ENCODE measurements at places on chromosomes 2 and 18.

DNA sequence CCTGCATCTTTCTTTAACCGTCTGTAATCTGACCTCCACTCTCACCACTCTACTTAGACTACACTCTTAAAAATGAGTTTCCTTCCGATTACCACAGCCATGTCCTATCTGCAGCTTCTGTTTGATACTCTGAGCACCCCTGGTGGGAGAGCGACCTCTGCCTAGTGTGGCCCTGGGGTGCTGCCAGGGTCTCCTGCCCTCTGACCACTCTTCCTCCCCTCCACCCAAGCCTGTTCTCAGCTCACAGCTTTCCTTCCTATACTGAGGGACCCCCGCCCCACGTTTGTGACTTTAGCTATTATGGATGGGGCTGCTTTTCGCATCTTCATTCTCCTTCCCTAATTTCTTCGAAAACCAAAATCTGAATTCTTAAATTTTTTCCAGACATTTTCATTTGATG is 132.7 kb downstream of the KCTD1 start:
- no peak for DNase-seq

- DNase-seq: no peak
Observed at GRCh38 chr2:88659538-88659915, 31.9 kb upstream of the RPIA start.

DNA sequence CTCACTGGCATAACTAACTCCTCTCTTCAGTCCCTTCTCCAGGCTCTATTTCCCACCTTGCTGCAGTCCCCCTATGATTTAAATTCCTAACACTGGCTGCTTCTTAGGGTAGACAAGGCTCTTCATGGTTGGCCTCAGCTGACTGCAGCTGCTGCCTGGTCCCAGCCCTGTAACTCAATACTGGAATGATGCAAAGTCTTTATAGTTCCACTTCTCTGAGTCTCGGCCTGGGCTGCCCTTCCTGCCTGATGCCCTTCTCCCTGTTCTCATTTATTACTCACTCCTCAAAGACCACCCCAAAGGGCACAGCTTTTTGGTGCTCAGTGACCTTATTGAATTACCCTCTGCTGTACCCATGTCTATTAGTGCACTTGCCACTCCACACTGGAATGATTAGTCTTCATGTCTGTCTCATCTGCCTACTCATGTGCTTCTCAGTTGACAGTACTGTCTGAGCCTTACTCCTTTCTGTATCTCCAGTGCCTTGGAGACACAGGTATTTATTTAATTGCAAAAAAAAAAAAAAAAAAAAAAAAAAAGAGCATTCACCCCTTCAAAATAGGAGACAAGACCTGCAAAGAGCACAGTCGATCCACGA is 199.4 kb upstream of the REV1 start:
- no peak for DNase-seq

DNA sequence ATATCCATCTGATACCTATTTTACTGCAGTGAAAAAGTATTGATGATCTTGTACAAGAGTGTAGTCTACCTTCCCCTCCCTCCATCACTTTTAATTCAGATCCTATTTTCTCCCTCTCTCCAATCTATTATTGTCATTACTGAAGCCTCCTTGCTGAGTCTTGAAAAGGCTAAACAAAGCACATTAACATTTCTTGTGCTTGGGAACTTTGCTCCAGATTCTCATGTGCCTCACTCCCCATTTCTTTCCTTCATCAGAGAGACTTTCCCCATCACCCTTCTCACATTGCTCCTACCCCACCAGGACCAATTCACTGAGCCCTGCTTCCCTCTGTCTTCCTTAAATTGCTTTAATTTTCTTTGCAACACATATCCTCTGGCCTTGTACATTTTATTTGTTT is 736.2 kb upstream of the GCFC2 start:
- DNase-seq: no peak

DNA sequence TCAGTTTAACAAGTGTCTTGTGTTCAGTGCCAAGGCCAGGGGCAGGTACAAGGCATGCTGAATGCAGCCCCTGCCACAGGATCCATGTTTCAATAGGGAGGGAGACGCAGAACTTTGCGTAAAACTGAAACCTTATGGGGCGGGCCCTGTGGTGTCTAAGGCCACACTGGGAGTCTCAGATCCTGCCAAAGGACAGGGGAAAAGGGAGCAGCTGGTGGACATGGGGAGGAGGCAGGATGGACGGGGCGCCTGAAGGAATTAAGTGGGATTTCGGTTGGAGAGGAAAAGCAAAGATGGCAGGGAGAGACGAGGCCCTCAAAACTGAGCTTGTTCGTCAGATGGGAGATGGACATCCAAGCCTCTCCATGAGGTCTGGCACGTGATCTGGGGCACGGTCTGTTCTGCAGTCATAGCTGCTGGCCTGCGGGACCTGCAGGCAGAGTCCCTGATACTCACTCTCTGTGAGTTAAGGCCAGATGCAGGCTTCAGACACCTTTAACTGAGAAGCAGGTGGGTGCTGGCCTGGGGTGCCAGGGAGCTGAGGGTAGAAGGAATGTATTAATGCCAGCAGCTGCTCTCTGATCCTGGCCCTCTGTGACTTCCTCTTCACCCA is 48.8 kb downstream of the TCF7L1 start:
- no peak for DNase-seq

- DNase-seq: no peak
Observed at GRCh38 chr2:208929139-208929864, 494.5 kb upstream of the MAP2 start.

- DNase-seq: no peak
Observed at GRCh38 chr18:70333757-70334156, 44.9 kb downstream of the SOCS6 start.

GRCh38 chr2:42924418-42924886 is 132.1 kb upstream of the HAAO start:
- no peak for DNase-seq

DNA sequence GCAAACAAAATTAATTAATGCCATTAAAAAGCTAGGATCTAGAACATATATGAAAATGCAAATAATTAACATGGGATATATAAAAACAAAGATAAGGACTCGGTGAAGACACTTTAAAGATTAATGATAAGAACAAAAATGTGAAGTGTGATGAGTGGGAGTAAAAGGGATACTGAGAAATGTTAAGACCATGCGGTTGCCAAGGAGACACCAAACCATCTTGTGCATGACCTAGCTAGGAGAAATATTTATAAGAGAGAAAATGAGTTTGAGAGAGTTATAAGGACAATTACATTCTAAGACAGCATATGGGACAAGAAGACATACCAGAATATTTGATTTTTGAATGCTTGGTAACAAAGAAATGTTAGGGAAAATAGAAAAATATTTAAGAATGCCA is 25.4 kb upstream of the MAP2 start:
- DNase-seq: no peak

DNA sequence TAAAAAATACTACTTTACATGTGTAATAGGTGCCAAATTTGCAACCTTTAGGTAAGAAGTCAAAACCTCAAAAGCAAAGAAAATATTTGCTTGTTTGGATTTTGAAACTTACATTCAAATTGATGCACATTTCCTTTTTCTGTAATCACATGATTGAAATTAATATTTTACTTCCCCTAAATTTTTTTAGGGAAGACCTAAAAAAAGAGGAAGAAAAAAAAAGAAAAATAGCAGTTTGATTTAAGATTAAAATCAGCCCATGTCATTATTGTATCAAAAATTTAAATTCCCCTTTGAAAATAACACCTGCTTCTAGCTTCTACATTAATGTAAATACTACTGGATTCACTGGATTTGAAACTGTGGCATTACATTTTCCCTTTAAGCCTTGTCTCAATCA is 68.2 kb upstream of the STON1 start:
- DNase-seq: no peak

DNA sequence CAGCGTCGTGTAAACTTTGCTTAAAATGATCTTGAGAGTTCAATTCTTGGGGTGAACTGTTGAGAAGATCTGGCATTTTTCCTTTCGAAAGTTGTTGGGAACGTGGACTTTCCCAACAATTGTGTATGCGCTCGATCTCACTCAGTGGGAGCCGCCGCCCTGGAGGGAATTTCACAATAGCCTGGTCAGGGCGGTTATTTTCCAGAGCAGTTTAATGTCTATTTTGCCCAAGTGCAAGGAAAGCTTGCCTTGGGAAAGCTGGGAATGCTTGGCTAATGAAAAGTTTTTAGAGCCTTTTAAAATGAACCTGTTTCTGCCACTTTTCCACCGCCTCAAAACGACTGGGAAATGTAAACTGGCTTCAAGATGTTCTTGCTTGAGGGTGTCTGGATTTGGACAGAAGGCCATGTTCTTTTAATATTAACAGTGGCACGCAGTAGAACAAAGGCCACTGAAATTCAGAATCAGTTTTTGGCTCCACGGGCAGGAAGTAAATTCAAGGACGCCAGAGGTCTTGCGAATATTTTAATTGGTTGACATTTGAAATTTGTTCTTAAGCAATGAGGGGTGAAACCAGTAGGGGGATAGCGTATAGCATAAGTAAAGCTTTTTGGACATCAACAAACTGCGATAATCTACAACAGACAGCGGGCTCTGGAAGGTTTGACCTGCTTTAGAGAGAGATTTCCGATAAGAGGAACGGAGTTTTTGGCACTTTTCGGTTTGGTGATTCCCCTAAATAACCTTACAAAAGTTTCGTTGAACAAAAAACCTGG is 1.2 kb downstream of the CFLAR start:
- DNase-seq: no peak

- no peak for DNase-seq
Observed at GRCh38 chr2:43389581-43390466, 163.4 kb upstream of the ZFP36L2 start.

DNA sequence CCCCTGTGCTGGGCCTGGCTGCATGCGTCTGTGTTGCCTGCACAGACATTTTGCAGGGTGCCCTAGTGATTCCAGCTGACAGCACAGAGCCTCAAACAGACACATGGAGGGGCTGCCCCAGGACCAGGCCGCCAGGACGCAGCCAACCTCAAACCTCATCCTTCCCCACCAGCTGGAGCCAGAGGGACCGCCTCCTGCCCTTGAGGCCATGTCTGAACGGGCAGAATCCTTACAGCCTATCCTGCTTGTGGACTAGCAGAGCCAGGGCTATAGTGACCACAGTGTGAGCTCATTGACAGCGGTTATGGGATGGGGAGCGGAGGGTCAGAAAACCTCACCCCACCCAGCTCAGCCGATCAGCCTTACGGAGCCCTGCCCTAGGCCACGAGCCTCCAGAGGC is 22.4 kb downstream of the ODC1 start:
- no peak for DNase-seq

DNA sequence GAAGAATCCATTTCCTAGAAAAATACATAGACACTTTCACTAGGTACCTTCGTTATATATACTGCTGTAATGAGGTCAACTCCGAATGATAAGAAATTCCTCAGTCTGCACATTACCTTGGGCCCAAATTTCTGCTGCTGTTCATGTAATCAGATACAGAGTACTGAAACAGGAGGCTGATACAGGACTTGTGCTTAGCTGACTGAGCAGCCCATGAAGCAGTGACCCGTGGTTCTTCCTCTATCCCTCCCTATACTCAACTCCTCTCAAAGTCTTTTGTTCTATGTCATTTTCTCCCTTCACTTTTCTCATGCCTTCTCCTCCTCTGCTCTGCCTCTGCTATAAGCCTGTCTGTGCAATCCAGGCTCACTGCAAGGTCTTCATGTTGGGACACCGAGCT is 57.5 kb upstream of the ST8SIA5 start:
- no peak for DNase-seq

- DNase-seq: no peak
Observed at GRCh38 chr2:26178746-26179436, 6.0 kb downstream of the GAREM2 start.

DNA sequence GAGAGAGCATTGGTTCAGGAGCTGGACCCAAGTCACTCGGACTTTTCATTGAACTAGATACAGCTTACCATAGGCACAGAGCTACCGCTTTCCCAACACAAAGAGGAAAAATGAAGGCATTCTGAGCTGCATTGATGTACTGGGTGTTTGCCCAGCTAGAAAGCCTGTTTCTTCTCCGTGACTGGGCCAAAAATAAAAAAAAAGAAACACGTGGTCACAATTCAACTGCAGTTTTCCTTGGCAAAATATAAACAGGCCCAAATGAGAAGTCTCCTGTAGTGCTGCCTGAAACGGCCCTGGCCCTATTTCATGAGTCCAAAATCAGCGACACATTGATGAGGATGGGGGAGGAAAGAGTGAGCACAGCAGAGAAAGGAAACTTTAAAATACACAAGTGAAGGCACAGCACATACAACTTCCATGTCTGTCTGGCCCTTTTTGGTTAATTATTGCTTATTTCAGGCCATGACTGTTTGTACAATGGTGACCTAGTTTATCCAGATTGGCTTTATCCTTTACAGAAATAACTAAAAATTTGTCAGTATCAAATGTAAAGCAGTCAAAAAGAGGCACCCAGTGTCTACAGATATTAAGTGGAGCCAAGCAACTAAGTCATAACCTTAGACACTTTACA is 179.7 kb downstream of the ICOS start:
- no peak for DNase-seq

DNA sequence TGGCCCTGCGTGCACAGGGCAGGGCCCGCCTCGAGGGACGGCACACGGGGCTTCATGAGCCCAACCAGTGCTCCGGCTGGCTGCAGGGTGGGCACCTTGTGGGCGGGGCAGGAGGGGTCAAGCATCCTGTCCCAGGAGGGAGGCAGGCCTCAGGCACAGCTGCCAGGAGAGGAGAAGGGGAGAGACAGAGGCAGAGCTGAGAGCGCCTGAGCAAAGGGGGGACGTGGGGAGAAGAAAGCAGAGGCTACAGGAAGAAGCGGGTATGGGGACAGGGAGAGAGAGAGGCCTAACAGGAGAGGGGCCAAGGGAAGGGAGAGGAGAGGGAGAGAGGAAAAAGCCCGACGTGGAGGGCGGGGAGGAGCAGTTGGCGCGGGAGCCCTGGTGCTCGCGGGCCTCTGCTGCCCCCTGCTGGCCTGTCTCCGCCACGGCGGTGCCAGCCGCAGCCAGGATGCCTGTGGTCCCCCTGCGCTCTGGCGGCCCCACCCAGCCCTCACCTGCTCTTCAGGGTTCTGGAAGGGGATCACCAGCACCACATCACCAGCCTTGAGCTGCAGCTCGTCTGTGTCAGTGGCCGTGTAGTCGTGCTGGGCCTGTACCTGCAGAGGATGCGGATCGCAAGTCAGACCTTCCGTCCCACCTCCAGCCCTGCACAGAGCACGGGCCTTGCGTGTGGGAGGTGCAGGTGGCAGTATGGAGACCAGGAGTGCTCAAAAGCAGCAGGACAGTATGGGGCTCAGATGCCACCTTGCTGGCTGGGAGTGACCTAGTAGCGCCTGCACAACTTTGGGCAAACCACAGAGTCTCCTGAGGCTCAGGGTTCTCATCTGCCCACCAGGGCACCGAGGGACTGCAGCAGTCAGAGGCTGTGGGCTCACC is 56.8 kb downstream of the BIN1 start:
- DNase-seq: peak; percentile 22

DNA sequence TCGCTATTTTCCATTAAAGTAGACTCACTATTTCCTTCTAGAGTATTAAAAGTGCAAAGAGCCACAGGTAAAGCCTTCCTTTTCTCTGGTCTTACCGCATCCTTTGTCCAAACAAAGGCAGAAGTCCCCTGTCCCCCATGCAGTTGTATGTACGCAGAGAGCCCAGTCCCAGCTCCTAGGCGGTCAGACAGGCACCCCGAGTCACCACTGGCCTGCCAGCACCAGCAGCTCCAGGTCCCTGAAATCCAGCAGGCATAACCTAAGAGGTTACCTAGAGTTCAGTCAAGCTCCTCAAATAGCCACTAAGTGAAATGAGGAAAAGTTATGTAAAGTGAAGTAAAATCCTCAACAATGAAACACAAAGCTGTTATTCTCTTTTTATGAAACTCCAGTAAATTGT is 60.4 kb upstream of the TWIST2 start:
- DNase-seq: no peak

GRCh38 chr2:189115126-189115525 is 64.4 kb downstream of the COL5A2 start:
- no peak for DNase-seq

All from bone marrow (tissue), 2 donors.